ENCODE measurements at places on chromosomes 7 and 10.

GRCh38 chr10:133341983-133342382 is 5.2 kb upstream of the PRAP1 start:
- no peak for DNase-seq

GRCh38 chr10:25209618-25210017 is 34.8 kb downstream of the GPR158 start:
- no peak for DNase-seq

GRCh38 chr7:40965774-40966173 is 737.1 kb downstream of the INHBA start:
- no peak for DNase-seq

DNA sequence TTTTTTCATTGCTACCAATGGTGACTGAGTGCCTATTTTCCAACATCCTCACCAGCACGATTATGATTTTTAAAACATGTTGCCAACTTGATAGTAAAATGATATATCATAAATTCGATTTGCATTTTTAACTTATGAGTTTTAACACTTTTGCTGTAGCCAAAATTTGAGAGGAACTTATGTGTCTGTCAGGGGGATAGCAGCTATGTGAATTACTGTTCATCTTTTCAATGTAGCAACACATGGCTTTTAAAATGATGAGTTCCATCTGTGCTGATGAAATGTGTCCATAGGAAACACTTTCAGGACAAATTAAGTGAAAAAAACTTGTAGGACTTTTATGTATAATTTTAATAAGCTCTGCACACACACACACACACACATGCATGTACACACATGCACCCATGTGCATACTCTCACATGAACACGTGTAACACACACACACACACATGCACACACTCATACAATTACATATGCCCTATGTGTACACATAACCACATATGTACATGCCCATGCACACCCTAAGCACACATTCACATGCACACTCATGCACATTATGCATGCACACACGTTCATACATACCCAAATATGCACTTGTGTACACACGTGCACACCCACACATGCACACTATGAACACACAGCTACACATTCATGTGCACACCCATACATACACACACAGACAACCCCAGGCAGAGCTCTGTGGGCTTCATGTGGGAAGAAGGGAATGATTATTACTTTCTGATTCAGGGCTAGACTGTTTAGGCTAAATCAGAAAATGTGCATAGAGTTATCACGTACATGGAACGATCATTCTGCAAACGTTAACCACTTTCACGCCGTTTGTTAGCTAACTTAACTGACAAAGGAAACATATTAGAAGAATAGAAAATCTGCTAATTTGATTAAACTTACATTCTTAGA is 68.9 kb downstream of the C10orf143 start:
- no peak for DNase-seq

GRCh38 chr7:141455723-141456122 is 95.5 kb upstream of the AGK start:
- no peak for DNase-seq

GRCh38 chr7:148156233-148156632 is 434.3 kb upstream of the C7orf33 start:
- DNase-seq = no peak

- no peak for DNase-seq
Measured at GRCh38 chr10:114577133-114577532, 80.9 kb downstream of the ABLIM1 start.

- no peak for DNase-seq
Measured at GRCh38 chr7:21986096-21986495, 40.4 kb upstream of the CDCA7L start.

GRCh38 chr7:1320616-1321240 is 88.1 kb downstream of the UNCX start:
- no peak for DNase-seq

DNA sequence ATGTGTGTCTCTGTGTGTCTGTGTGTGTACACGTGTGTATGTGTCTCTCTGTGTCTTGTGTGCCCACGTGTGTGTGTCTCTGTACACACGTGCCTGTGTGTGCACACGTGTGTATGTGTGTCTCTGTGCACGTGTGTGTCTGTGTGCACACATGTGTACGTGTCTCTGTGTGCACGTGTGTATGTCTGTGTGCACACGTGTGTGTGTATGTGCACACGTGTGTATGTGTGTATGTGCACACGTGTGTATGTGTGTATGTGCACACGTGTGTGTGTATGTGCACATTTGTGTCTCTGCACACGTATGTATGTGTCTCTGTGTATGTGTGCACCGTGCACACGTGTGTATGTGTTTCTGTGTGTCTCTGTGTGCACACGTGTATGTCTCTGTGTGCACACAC is 248.7 kb upstream of the SHH start:
- DNase-seq = no peak

GRCh38 chr10:22265839-22266537 is 48.2 kb upstream of the EBLN1 start:
- DNase-seq = no peak

GRCh38 chr7:130935564-130936157 is 201.7 kb upstream of the KLF14 start:
- no peak for DNase-seq

DNA sequence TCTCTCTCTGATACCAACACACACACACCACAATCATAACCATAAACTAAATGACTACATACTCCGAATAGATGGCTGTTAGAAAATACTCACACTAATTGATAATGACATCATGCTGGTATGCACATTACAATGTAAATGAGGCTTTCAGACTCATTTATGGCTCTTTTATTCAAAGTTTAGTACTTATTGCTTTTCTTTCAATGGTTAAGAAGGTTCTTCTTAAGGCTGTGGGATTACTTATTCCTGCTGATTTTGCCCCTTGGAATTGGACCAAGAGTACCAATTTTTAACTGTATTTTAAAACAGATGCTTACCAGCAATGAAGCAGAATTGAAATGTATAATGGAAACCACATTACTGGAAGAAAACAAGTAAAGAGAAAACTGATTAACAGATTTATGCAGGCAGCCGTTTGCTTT is 20.6 kb upstream of the CABCOCO1 start:
- no peak for DNase-seq

GRCh38 chr10:90587081-90587491 is 270.8 kb downstream of the HTR7 start:
- DNase-seq = no peak

DNA sequence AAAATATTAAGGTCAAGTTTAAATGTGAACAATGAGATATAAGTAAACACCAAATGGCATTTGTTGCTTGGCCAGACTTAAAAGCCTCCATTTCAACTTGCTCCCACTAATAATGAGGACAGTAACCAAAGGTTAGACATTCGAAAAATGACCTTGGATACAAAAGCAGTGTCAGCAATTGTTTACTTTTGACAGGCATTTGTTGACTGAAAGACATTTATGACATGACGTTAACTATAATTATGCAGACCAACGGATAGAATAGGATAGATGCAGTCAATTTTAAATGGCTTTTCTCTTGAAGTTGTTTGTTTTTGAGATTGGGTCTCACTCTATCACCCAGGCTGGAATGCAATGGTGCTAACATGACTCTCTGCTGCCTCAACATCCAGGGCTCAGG is 6.3 kb upstream of the WNT16 start:
- DNase-seq = no peak

GRCh38 chr10:818010-818409 is 113.5 kb downstream of the LARP4B start:
- no peak for DNase-seq

DNA sequence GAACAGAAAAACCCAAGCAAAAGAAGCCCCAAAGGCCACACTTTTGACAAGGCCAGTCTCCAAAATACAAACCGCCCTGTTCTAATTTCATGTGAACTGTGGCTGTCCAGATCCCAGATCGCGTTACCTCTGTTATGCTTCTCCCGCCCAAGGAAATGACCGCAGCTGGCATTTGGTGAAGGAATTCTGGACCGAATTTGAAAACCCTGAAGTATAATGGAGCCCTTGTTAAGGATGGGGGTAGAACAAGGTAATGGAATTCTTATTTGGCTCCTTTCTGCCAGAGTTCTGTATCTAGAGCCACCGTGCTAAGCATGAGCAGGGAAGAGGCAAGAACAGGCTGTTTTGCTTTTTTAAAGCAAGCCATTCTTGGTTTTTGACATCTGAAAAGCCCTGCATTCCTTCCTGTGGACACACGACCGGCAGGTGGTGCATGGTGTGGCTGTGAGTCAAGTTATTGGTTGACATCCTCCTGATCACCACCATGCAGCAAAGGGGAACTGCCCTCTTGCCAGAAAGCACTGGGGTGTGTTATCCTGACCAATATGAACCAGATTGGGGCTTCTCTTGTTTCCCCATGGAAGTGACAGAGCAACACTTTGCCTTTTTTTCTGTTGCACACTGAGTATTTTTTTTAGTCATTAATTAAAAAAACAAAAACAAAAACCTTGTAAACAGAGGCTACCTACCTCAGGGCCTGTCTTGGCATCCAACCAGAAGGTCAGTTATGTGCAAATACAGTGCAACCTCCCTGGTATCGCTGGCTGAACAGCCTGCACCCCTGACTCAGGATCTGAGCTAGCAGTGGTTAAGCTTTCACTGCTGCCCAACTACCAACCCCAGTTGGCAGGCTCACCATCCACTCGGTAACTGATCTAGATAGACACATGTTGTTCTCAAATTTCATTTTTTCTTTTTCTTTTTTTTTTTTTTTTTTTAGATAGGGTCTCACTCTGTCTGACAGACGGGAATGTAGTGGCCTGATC is 14.2 kb downstream of the UCMA start:
- DNase-seq = no peak

DNA sequence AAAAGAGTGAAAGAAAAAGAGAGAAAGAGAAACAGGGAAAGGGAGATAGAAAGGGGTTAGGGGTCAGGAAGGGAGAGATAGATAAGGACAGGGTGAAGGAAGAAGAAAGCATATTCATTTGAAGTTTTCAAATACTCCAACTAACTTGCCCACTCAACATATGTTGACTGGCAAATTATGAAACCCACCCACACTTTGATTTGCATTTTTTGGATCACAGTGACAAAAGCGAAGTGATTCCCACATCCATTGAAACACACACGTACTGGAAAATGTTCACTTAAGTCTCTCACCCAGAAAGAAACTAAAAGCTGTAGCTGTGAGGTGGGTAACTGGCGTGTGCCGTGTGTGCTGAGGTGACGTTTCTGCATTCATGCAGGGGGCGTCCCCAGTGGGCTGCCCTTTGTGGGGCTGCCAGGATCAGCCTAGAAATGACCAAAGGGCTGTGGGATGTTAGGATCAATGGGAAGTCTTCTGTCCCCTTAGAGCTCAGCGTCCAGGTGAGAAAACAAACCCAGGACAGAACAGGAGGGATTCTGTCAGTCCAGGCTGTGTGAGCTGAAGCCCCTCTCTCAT is 134.9 kb upstream of the ADARB2 start:
- DNase-seq = no peak
